Left forelimb (tissue), 1 donor: ENCODE measurements at places on chromosomes 1 and 21.
A peak's percentile ranks its signal among the peaks of the same experiment; 100 is the strongest.

GRCh38 chr1:230964896-230965295 lies 13.8 kb downstream of the TTC13 start:
- DNase-seq = no peak

DNA sequence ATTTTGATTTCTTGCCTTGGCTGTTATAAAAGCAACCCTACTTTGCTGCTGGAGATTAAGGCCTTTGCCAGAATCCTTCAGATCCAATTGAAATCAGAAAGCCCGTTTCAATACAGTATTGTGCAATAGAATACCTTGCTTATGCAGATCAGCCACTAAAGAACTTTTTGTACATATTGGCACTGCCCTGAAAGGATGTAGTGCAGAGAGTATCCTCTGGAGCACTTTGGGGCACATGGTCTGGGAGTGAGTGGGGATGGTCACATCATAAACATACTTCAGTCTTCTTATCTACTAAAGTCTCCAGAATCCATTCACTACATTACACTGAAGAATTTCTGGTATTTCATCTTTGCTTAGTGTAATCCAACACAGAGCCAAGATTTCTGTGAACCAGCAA lies 189.0 kb downstream of the CENPF start:
- DNase-seq = no peak

- no peak for DNase-seq
Observed at GRCh38 chr1:15836772-15837669, 10.5 kb upstream of the SPEN start.

DNA sequence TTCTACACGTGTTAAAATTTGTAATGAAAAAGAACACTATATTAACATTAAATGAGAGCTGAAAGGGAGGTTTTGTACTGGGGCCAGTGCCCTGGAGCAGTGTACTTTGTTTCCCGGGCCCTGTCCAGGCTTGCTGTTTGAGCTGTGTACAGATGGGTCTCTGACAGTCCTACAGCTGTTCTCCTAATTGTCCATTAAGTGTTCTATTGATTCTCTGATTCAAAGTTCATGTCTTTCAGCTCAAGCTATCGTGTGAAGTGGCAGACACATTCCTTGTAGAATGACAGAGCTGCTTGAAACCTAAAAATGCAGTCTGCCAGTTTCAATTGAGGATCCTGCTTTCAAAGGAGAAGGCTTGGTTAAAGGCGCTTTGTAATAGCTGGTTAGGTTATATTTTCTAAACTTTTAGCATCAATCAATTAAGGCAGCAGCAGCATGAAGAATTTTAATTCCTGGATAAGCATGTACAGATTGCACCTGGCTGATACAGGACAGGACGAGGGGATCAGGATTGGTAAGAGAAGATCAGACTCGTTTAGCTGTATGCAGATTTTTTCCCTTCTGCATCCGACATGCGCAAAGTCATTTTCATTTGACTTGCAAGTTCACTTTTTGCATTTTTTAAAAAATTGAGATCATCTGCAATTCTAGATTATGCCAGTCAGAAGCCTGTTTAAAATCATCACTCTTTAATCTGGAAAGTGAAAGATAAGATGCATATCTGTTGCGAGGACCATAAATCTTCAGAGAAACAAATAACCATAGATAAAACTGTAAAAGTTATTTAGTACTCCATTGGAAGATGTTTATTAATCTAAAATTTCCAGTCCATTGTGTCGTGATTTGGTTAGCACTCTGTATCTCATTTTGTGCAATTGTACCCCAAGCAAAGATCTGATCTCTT lies 98.5 kb downstream of the ATG4C start:
- DNase-seq = no peak

GRCh38 chr21:45998871-45999580 lies 17.5 kb downstream of the COL6A1 start:
- DNase-seq = no peak

- no peak for DNase-seq
Observed at GRCh38 chr1:234645474-234645953, 35.5 kb upstream of the IRF2BP2 start.

DNA sequence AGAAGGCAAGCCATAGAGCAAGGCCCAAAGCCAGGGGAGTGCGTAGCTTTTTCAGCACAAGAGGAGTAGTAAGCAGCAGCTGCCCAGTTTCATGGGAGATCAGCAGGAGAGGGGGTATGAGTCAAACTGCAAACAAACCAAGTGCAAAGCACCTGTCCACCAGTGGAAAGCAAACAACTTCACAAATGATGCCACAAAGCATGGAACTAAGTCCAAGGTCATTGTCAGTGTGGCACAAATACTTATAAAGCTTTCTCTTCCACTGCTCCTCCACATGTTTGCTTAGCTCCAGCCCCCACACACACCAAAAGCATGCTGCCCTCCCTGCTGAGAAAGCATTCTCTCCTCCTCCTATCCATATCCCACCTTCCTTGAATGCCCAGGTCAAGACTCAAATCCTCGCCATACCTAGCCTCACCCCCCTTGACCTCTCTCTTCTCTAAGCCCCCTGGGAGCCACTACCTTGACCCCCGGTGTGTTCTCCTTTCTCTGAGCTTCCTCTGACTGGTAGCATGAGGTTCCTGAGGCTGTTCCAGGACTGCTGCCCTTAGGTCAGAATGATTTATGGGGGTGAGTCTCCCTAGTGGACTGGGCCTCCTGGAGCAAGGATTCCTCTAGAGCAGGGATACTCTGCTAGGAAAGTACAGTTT lies 70.4 kb downstream of the DMAP1 start:
- DNase-seq = no peak

DNA sequence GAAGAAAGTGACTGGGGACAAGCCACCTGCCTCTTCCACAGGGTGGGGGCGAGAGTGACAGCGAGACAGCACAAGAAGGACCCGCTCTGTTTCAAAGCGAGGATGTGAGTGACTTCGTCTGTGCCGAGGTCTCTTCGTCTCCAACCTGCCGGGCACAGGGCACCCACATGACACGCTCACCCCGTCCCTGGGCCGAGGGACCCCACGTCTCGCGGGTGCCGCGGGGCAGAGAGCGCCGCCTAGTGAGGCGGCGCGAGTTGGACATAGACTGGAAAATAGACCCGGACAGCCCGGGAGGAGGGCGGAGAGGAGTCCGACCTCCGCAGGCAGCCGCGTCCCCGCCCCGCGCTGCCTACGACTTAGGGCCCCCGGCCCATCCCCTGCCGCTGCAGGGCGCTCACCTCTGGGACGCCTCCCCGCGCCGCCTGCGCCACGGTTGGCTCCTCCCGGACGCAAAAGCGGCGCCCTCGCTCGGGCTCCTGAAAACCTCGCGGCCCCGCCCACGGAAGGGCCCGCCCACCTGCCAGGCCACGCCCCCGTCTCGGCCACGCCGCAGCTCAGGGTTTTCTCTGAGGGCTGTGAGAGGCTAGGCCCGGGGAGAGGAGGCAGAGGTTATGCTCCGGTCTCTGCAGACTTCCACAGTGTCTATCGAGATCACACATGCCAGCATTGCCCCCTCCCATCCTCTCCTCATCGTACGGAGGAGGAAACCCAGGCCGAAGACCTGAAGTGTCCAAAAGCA lies at the start of gene TLR5:
TLR5 (minus strand) TSS at position 454 of the 742 bp plus-strand sequence. CDS start 30,217 bp downstream, outside the sequence.
- peak; percentile 87 for DNase-seq
